ENCODE measurements at places on chromosomes 13 and 19. TPM values are rescaled to one million over a fixed set of nuclear protein-coding genes. Genes with fewer than 3 reads are reported as not detected.

Gene ZNF177
- 1.1 TPM for total RNA-seq

GRCh38 chr13:50124536-50125303 lies 109.5 kb downstream of the KCNRG start:
- DNase-seq: peak; percentile 55

GRCh38 chr19:18645035-18645511 lies 8.2 kb downstream of the KLHL26 start:
- DNase-seq: no peak

- no peak for DNase-seq
Observed at GRCh38 chr13:66139701-66140100, 1090.4 kb downstream of the PCDH9 start.

GRCh38 chr19:35729763-35730162 lies 12.0 kb downstream of the KMT2B start:
- DNase-seq: no peak

Gene MEGF8
- total RNA-seq: 20.0 TPM

Gene ZNF792
- 3.0 TPM for total RNA-seq

Gene MYCBP2
- 84.9 TPM for total RNA-seq

Gene CEACAM4
- not detected for total RNA-seq

Gene ZNF90
- 1.4 TPM for total RNA-seq
